ENCODE measurements at places on chromosomes 5 and 9.

- DNase-seq: no peak
Measured at GRCh38 chr5:176529741-176530141, 7.5 kb downstream of the RNF44 start.

DNA sequence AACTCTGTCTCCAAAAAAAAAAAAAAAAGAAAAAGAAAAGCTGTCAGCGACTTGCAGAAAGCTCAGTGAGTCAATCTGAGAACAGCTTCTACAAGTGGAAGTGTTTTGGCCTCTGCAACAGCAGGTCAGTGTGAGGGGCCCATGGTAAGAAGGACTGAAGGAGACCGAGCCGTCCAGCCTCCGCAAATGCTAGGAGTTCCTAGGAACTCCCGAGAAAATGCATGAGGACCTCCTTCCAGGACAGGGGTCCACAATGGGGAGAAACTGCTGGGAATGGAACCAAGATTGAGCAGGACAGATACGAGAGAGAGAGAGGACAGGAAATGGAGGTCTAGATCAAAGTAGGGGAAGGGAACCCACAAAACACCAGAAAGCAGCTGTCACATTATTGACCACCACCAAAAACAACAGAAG is 180.5 kb downstream of the CRB2 start:
- no peak for DNase-seq

DNA sequence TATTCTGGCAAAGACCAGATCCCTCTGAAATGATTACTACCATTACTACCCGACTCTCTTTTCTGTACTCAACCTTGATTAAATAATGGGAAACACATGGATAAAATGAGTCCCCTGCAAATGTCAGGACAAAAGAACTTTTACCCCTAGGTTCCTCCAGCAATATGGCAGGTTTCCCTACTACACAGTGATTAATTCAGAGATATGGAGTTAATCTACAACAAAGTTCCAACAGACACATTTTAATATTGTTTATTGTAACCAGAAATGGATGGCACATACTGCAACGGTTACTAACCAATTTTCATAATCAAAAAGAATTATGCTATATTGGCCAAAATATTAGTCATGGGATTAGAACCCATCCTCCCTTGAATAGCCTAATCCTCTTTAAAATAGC is 294.8 kb downstream of the ATPSCKMT start:
- no peak for DNase-seq

DNA sequence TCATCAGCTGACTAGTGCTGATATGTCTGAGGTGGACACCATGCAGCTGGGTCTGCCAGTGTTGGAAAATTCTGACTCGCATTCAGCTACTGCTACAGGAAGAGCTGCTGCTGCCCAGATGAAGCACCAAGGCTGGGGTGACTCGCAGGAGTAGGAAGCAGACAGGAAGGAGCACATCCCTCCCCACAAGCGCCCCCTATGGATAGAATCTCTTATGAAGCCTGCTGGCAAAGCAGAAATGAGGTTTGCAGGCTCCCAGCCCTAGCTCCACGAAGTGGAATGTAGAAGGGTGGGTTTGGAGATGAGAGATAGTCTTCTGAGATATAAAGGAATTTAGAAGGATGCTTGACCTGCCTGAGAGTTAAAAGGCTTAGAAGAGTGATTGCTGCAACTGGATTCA is 443.0 kb downstream of the ACTL7B start:
- no peak for DNase-seq

- DNase-seq: no peak
Measured at GRCh38 chr5:82011761-82012160, 39.9 kb downstream of the ATG10 start.

DNA sequence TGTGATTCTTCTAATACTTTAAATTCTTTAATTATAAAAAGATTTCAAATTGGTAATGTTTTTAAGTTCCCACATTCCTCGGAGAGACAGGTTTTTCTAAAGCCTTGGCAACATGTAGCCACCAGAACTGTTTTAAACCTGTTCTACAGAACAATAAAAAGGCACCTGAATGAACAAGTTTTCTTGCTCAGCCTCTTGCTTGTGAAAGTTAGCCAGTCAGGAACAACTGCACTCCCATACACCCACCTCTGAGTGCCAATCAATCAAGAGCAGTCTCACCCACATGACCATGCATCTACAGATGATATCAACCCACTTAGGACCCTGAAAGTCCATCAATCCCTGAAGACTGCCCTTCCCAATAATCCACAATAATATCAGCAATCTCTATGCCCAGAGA is 62.3 kb downstream of the AP3B1 start:
- no peak for DNase-seq

DNA sequence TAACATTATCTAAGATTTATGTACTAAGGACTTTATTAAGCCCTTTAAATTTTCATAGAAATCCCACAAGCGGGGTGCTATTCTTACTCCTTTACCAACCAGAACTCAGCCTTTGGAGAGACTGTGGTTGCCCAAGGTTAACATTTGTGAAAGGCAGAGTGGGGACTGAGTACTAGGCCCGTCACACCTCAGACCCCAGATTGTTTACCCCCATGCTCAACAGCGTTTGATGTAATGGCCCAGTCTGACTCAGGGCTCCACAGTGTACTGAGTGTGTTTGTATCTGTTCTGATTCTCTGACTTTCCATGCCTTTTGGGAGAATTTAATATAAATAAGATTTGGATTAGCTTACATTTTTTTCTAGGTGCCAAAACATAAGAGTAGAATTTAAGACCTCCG is 110.0 kb downstream of the GAS1 start:
- no peak for DNase-seq

DNA sequence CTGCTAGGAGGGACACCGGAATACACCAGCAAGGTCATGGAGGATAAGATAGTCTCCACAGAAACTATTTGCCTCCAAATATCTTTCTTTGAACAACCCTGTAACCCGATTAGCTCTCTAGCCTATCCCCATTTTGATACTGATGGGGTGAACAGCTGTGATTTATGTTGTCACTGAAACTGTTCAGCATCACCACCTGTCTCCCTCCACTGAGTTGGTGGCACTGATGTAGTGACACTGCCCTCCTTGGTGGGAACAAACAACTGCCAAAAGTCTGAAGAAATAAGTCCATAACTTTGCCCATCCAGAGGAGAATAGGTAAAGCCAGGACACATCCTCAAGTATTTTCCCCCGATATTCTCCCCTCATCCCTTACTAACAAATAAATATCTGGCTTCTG is 24.3 kb upstream of the KCNV2 start:
- no peak for DNase-seq
